ENCODE measurements at places on chromosomes 1 and 21.

GRCh38 chr1:160866001-160866694 is 3.5 kb upstream of the CD244 start:
- DNase-seq: no peak

- DNase-seq: no peak
Measured at GRCh38 chr21:44648557-44649311, 2.5 kb downstream of the KRTAP10-11 start.

DNA sequence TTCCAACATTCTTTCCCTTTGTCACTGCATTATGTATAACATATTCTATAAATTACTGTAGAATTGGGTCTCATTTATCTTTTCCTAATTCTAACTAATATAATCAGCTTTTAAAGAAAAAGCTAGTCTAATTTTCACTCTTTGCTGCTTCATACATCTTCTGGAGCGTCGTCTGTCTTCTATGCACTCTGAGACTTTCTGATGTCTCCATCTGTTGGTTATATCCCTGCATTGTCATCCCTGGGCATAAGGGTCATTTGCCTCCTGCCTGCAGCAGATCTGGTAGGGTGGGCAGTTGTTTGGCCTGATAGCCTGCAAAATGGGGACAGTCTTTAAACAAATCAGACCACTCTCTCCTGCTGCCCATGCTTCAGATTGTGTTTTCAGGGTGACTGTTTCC is 40.8 kb upstream of the DYNLT5 start:
- DNase-seq: peak; percentile 46

DNA sequence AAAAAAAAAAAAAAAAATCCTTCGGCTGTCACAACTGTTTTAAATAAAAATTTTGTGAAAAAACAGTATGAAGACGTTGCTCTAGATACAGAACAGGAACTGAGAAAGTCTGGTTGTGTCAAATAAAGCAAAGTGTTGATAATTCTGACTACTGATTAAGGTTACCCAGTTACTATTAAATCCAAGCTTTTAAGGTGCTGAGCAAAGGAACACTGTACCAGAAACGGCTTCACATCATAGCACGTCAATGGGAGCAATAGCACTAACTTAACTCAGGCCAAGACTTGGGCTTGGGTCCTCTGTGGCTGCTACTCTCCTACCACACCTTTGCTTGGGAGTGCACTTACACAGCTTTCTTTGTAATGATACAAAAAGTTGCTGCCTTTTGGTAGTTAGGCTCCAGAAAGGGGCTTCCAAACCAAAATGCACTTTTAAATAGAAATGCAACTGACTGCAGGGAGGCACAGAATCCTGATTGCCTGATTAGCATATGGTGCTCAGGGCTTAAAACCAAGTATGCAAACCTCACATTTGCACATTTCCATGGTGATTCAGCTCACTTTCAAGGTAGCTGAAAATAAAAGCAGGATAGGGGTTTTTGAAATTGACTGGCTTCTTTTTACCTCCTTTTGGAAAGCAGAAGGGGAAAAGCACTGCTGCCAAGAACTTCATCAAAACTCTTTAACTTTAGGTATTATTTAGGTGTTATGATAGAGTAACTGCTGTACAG is 6.3 kb downstream of the MCL1 start:
- no peak for DNase-seq

DNA sequence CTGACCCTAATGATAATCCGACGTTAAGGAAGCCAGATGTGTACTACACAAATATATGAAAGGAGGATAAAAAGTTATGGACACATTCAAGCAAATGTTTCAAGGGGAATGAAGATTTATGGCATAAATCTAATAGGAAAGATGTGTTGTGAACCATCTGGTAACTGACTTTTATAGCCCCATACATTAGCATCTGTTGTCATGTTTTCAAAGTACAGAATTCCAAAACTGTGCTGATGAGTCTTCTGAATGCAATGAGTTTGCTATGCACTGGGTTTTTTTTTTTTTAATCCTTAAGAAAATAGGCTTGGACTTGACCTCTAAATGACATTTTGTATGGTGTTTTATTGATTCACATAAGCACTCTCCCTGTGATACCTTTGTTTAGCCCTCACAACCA is 158.5 kb upstream of the ESRRG start:
- DNase-seq: no peak

DNA sequence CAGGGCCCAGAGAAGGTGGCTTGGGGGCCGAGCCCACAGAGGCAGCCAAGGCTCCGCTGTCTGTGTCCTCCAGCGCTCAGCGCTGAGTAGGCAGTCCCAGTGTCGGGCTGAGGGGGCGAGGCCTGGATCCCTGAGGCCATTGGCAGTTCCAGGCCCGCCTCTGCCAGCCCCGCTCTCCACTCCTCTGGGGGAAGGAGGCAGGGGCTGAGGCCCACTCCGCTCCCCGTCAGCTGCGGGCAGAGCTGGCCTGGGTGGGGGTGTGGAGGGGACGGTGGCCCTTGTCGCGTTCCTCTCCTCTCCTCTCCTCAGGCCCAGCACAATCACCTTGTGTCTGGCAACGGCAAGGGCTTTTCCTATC is 132.8 kb downstream of the CASZ1 start:
- DNase-seq: no peak

- peak; percentile 57 for DNase-seq
Measured at GRCh38 chr21:39094847-39095579, 88.2 kb downstream of the PSMG1 start.

- DNase-seq: no peak
Measured at GRCh38 chr1:111903148-111903870, 86.2 kb downstream of the KCND3 start.

DNA sequence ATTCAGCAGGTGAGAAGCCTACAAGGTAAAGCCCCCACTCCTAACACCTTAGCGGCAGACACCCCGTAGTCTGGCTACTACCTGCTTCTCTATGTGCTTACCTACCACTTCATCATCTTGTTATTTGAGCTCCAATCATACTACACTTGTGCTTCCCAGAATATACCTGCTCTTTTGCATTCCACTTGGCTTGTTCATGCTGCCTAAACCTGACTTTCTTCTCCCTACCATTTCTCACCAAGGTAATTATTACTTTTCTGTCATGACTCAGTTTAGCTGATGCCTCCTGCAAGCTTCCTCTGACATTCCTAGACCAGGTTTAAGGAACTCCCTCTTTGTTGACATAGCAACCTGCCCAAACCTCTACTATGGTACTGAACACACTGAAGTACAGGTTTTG is 495.6 kb upstream of the C1orf87 start:
- DNase-seq: no peak

GRCh38 chr1:242239398-242239797 is 240.5 kb upstream of the MAP1LC3C start:
- DNase-seq: no peak

DNA sequence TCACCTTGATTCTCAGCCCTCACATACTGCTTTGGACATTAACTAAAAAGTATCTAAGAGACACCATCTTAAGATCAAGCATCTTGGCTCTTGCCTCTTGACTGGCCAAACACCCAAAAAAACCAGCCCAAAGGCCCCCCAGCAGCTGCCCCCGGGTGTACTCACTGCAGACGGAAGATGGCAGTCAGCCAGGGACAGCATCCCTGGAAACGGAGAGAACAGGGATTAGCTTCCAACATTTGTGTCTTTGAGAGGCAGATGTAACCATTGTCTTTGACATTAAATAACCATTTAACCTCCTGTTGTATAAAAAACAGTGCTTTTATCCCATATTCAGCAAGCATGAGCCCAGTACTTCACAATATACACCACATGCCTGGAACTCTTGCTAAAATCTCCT is 11.3 kb downstream of the TMEM63A start:
- DNase-seq: no peak

- no peak for DNase-seq
Measured at GRCh38 chr1:79974659-79975058, 968.1 kb upstream of the ADGRL4 start.

GRCh38 chr1:204641936-204642335 is 43.6 kb downstream of the LRRN2 start:
- DNase-seq: no peak

GRCh38 chr1:66571789-66572188 is 37.8 kb downstream of the SGIP1 start:
- DNase-seq: peak; percentile 69

- peak; percentile 89 for DNase-seq
Measured at GRCh38 chr1:17239420-17239819, 9.5 kb upstream of the PADI3 start.

DNA sequence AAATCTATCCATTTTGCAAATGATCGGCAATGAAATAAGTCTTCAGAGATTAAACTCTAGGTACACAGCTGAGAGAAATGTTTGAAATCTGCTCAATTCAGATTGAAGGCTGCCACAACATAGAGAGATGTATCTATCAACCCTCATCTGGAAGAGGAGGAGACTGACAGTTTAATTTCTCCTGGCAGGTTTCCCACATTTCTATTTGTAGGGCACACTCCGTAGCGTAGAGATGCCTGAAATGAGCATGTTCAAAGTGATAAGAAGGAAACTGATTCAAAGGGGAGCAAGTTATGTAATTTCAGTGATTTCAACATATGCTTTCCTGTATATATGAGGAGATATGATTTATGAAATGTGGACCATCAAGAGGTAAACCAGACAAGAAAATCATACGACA is 44.1 kb downstream of the NIBAN1 start:
- DNase-seq: no peak

DNA sequence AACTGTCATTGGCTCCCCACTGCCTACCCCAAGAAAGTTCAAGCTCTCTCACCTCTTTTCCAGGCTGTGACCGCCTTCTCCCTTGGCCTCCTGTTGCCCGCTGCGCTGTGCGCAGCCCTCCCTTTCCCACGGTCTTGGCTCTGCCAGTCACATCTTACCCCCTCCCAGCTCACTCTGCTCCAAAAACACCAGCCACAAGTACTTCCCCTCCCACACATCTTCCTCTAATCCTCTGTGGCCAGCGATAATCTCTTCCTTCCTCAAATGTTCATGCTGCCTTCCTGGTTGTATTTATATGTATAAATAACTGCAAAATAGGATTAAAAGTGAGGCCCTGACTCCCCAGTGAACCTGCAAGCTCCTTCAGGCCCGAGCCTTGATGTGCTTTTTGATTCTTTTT is 81.8 kb downstream of the AJAP1 start:
- no peak for DNase-seq

GRCh38 chr1:170313306-170313705 is 167.5 kb downstream of the NTMT2 start:
- no peak for DNase-seq

DNA sequence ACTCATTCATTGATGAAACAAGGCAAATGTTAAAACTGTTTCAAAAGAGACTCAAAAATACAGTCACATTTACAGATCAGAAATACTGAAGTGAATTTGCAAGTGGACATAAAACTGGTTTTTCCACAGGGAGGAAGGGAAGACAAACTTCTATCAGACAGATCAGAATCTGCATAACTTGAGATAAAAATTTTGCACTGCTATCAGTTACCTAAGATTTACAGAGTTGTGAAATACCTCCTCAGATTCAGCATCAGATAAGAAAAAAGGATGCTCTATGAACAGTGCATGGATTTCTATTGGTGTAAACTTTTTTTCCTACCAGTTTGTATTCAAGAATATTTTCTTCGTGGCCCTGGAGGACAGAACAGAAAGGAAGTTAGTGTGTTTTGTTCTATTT is 575.4 kb downstream of the RWDD3 start:
- DNase-seq: no peak

DNA sequence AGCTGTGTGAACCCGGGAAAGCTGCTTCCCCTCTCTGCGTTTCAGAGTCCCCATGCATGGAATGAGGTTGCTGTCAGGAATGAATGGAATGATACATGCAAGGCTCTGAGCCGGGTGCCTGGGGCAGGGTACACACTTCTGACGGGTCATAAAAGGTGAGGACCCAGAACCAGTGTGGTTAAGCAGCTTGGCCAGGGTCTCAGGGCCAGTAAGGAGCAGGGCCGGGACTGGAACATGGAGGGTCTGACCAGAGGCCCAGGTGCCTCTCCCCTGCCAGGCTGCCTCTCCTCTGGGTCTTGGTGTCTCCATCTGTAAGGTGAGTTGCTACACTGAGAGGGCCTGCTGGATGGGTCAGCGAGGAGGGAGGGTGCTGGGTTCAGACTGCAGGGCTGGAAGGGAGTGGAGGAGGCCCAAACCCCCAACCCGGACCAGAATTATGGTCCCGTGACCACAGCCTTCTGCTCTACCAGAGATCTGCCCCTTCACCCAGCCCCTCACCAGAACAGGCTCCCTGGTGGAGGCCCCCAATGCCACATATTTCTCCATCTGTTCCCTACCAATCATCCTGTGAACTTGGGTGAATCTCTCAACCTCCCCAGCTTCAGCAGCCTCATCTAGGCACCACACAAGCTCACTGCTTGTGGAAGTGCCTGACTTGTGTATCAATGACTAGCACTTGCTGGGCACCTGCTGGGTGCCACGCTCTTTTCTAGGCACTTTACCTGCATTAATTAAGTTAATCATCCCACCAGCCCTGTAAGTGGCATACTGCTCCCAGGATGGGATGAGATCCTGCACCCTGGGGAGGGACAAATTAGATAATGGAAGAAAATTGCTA is 16.2 kb upstream of the LRP8 start:
- DNase-seq: no peak

GRCh38 chr1:57835620-57836019 is 411.8 kb upstream of the DAB1 start:
- DNase-seq: peak; percentile 34

- peak; percentile 52 for DNase-seq
Measured at GRCh38 chr1:8746554-8746953, 70.9 kb downstream of the RERE start.

GRCh38 chr1:106268070-106268469 is 788.4 kb upstream of the PRMT6 start:
- DNase-seq: peak; percentile 41

DNA sequence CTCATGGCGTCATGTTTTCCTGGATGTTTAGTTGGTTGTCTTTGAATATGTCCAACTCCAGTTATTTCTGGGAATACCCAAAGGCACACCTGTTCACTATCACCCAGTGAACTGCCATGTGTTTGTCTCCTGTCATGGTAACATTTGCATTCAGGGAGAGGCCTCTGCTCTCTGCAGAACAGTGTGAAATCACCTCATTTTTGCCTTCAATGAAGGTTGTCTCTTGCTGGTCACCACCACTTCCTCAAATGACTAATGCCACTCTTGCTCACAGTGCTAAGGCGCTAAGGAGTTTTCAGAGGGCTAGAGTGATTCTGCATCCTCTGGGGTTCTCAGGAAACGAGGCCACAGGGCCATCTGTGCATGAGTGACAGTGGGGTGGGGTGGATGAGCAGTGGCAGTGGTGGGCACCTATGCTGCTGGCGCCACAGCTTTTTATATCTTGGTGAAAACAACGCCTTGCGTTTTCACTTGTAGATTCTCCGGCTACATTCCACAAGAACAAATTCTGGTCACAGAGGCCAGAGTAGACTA is 60.0 kb upstream of the ATP5PO start:
- DNase-seq: peak; percentile 36

DNA sequence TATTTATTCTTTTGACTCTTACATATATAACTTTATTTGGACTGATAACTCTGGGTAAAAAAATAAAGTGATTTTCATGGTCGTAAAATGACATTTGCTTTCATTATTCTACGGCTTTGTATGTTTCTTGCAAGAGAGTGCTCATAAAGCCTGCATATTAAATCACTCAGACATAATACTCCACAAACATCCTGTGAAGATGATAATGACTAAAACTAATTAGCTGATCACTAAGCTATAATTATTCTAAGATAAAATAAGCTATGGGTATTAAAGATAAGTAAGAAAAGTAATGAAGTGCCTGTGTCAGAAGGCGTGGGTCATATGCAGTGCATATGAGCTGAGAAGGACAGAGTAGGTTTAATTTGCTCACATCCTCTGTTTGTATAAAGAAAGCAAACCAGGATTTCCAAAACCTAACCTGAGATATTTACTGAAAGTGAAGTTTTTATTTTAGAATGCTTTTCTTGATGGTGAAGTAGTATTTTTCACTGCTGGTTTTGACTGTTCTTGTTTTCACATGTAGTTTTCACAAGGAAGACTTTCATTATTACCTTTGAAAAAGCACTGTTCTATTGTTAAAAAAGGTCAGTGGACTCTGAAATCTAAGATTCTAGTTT is 278.8 kb downstream of the AMY1C start:
- DNase-seq: no peak

Data from fibroblast of upper back skin (primary cell).